8988T (cell line): ENCODE measurements at places on chromosomes 1 and 21.

GRCh38 chr1:44939061-44939460, 47.3 kb downstream of the EIF2B3 start:
- DNase-seq, result no peak

- DNase-seq, result no peak
These were observed 169.1 kb downstream of the TRIM33 start for GRCh38 chr1:114341856-114342255.

DNA sequence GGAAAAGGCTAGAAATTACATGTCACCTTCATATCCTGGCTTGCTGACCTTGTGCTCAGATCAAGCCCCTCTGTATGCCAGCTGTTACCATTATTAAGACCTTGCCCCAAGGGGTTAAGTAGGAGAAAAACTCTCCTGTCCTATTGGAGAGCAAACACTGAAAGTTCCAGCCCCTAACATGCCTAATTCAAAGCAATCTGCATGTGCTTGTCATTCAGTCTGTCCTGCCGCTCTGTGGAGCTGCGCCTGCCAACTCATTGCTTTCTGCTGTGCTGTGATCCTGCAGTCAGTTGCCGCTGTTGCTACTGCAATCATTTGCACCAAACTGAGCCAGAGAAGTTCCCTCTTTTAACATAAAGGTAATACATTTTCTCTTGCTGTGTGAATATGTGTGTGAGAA, 113.4 kb downstream of the DISP1 start:
- DNase-seq, result no peak

DNA sequence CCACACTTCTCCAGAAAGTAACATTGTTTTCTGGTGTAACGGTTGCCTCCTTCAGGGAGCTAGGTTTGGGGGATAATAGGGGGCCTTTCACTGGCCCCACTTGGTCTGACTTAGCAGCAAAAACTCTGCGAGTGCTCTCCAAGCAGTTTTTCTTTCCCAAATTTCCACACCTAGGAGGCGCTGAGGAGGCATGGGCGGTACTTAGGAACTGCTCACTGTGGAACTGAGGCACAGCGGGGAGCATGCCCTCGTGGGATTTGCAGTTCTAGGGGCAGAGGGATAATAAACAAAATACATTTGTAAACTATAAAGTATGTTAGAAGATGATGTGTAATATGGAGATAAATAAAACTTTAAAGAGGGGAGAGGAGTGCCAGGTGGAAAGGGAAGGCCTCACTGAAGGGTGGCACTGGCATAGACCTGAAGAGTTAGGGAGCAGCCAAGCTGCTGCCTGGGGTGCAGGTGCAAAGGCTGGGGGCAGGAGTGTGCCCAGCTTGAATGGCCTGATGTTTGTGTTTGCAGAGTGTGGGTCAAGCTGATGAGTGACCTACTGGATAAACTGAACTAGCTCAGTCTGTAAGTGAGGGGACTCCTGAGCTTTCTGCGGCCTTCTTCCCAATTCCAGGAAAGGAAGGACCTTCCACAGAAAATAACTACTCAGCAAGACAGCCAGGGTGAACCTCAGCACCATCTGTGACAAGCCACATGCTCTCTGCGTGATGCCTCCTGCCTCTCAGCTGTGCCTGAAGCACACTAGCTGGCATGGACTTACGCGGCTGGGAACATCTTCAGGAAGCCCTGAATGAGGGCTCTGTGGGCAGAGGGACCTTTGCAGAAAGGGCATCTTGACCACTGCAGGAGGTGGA, 1.9 kb downstream of the EPHX1 start:
- no peak for DNase-seq

- peak; percentile 69 for DNase-seq
These were observed 6.1 kb downstream of the ADAMTS4 start for GRCh38 chr1:161192476-161193465.

DNA sequence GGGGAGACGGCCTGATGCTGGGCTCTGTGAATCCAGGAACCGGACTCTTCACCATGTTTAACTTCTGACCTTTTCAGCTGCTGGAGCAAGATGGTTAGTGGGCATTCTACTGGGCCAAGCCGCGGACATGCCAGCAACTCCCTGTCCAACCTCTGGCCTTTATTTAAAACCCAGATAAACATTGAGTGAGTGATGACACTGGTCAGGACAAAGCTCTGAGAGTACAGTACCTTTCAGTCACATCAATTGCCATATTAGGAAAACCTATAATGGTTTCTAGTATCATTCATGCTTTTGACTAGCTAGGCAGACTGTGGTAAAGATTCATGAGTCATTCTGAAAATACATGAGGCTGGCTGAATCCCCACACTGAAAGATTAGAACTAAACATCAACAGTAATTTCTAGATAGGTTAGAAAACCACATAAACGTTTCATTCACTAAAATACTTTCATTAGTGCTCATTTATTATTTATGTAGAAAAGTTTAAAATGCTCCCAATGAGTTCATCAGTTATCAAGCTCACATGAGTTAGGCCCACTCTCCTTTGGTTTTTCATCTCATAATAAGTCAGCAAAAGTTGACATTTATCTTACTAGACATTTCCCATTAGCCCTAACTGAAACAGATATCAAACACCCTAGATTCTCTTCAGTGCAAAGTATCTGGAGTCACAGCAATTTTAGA, 7.1 kb upstream of the ACTA1 start:
- DNase-seq, result no peak

DNA sequence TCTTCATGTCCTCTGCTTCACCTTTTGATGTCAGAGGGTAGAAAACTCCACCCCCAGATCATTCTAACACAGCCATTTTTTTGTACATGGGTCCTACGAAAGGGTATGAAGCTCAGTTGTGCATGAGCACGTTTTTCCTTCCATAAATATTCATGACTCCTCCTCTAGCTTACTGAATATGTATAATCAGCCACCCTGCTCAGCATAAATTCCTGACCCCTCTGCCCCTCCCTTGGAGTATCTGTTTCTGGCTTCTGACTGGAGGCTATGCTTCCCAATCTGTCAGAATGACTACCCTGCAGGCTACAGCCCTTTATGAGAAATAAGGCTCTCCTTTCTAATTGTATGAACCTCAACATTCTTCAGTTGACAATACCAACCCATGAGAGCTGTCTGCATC, 42.8 kb upstream of the PARP1 start:
- DNase-seq, result no peak

GRCh38 chr1:1023700-1024099, 3.8 kb downstream of the AGRN start:
- DNase-seq, result no peak

DNA sequence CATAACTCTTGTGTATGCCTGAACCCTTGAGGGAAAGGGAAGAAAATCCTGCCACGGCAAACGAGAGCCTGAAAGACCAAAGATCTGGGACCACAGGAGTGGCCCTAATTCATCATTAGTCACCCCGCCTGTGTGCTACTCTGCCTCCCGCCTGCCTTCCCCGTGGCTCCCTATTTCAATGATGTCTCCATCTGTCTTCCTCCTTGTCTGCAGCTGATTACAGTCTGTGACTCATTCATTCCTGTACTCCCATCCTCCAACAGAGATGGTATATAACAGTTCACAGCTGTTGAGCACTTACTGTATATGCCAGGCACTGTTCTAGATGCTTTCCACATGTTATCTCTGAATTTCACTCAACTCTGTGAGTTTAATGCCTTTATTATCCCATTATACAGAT, 96.6 kb downstream of the SEC16B start:
- no peak for DNase-seq

DNA sequence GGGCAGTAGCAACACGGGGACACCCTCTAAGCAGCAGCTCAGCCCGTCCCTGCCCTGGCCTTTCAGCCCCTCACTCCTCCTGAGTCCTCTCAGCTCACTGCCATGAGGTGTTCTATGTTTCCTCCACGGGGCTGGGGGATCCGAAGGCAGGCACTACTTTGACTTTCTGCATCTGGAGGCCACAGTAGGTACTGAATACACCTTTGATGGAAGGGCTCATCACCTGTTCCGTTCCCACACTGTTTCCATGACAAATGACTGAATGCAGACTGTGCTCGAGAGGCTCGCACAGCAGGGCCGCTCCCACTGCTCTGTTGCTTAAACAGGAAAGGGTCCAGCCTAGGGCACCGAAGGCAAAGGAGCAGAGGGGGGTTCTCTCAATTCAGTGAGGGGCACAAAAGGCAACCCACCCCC, 77.6 kb upstream of the DNAH14 start:
- DNase-seq, result no peak

DNA sequence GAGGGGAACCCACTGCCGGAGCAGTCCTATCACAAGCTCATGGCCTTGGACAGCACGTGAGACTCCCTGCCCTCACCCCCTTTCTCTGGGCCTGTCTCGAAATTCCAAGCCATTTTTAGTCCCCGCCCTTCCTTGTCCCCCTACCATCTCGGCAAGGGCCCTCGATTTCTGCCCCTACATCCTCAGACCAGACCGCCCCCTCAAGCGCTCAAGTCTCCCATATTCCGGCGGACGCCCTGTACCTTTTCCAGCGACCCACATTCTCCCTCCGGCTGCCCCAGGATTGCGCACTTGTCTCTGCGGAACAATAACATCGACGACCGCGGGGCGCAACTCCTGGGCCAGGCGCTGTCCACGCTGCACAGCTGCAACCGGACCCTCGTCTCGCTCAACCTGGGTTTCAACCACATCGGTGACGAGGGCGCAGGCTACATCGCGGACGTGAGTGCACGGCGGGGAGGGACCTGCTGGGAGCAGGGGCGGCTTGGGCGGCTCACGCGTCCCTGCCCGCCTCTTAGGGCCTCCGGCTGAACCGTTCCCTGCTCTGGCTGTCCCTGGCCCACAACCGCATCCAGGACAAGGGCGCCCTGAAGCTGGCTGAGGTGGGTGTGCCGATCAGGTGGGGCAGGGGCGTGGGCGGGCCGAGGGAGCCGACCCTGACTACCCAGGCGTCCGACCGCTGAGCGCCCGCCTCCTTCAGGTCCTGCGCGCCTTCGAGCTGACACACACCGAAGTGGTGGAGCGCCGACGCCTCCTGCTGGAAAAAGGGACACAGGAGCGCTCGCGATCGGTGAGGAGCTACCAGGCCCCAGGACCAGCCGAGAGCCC, 7.0 kb downstream of the LRRC71 start:
- DNase-seq, result peak; percentile 84

- no peak for DNase-seq
These were observed 98.7 kb upstream of the RGS1 start for GRCh38 chr1:192476802-192477298.

GRCh38 chr1:116033322-116033721, 57.0 kb downstream of the SLC22A15 start:
- DNase-seq, result no peak

GRCh38 chr1:156664767-156665411, 12.3 kb downstream of the NES start:
- DNase-seq, result no peak

DNA sequence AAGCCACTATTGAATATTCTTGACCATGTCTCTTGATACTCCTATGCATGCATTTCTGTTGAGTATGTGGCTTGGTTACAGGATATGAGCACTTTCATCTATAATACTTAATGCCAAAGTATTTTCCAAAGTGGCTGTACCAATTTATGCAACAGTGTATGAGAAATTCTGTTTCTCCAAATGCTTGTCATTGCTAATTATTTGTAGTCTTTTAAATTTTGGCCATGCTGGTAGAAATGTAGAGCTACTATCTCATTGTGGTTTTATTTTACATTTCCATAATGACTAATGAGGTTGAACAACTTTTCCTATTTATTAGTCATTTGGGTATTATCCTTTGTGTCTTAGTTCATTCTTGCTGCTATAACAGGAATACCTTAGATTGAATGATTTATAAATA, 71.4 kb upstream of the TSPAN2 start:
- DNase-seq, result no peak

DNA sequence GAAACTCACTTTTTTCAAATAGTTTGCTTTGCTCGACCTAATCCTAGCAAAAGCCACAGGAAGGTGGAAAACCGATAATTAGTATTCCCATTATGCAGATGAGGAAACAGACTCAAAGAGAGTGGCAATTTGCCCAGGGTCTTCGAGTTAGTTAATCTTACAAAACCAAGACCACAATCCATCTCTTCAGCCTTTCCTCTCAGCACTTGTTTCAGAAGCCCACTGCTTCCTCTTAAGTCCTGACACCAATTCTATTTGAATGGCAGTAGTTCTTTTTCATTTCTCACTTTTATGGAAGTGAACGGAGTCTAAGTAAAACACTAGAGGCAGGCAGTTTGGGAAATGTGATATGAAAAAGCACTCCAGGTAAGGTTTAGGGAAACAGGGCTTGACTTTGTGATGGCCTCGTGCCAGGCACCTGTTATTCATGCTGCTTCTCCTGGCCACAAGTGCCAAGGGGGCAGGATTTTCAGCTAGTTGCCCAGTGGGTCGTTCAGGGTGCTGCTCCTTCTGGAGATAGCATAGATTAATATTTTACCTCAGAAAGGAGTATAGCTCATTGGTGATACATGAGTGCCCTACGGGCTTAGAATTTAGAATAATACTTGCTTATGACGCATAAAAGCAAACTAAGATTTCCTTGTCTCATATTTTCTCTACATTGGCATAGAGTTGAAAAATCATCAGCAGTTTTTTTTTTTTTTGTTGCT, 76.6 kb upstream of the NRIP1 start:
- DNase-seq, result no peak

GRCh38 chr1:226875641-226876295, 5.4 kb downstream of the PSEN2 start:
- no peak for DNase-seq

- DNase-seq, result no peak
These were observed 6.4 kb downstream of the PTAFR start for GRCh38 chr1:28170001-28170596.

DNA sequence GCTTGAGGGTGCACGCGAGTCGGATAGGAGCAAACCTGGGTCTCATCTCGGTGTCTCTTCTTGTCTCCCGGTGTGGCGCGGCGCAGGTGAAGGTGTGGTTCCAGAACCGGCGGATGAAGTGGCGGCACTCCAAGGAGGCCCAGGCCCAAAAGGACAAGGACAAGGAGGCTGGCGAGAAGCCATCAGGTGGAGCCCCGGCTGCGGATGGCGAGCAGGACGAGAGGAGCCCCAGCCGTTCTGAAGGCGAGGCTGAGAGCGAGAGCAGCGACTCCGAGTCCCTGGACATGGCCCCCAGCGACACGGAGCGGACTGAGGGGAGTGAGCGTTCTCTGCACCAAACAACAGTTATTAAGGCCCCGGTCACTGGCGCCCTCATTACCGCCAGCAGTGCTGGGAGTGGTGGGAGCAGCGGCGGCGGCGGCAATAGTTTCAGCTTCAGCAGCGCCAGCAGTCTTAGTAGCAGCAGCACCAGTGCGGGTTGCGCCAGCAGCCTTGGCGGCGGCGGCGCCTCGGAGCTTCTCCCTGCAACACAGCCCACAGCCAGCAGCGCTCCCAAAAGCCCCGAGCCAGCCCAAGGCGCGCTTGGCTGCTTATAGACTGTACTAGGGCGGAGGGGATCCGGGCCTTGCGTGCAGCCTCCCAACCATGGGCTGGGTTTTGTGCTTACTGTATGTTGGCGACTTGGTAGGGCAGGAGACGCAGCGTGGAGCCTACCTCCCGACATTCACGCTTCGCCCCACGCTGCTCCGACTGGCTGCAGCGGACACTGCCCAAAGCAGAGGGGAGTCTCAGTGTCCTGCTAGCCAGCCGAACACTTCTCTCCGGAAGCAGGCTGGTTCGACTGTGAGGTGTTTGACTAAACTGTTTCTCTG, 5.1 kb downstream of the HLX start:
- no peak for DNase-seq

DNA sequence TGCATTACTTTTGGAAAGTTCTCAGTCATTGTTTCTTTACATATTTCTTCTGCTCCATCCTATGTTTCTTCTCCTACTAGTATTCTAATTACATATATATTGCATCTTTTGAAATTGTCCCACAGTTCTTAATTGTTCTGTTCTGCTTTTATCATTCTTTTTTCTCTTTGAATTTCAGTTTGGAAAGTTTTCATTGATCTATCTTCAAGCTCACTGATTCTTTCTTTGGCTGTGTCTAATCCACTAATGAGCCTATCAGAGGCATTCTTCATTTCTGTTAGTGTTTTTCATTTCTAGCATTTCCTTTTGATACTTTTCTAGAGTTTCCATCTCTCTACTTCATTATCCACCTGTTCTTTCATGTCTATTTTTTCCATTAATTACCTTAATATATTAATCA, 159.0 kb upstream of the KCNJ15 start:
- DNase-seq, result no peak
